Spinal cord (tissue), 10 donors: ENCODE measurements at places on chromosomes 5 and 9. TPM values are rescaled to one million over a fixed set of nuclear protein-coding genes. Genes with fewer than 3 reads are reported as not detected.

ZNG1F gene
- 10.4 TPM for total RNA-seq

ANKRD20A1 gene
- 8.9 TPM for total RNA-seq

PCDHGA2 gene
- total RNA-seq, result 10.4 TPM

TMEM215 gene
- 5.2 TPM for total RNA-seq

- H3K27me3 ChIP-seq, result peaks cover 99% of the 10 kb centered on the region
- H3K4me3 ChIP-seq, result no peak overlapping the region
- no peak for DNase-seq
- H3K27ac ChIP-seq, result no peak overlapping the region
- no peaks in the 10 kb centered on the region for H3K36me3 ChIP-seq
Observed at GRCh38 chr5:173239233-173239593, 4.2 kb upstream of the NKX2-5 start.

GRCh38 chr5:158731014-158731413, 368.7 kb downstream of the EBF1 start:
- no peak overlapping the region for H3K4me3 ChIP-seq
- H3K4me1 ChIP-seq, result peaks cover 7% of the 10 kb centered on the region
- no peaks in the 10 kb centered on the region for H3K36me3 ChIP-seq

GRCh38 chr9:33233626-33234342, 6.2 kb upstream of the SPINK4 start:
- no peak overlapping the region for H3K27ac ChIP-seq
- H3K4me1 ChIP-seq, result no peaks in the 10 kb centered on the region
- no peaks in the 10 kb centered on the region for H3K36me3 ChIP-seq
- H3K4me3 ChIP-seq, result no peak overlapping the region

- no peak overlapping the region for H3K27ac ChIP-seq
- no peaks in the 10 kb centered on the region for H3K27me3 ChIP-seq
- no peak for DNase-seq
- H3K36me3 ChIP-seq, result no peaks in the 10 kb centered on the region
- H3K4me3 ChIP-seq, result no peak overlapping the region
Observed at GRCh38 chr5:135964670-135965320, 10.0 kb upstream of the LECT2 start.

DNA sequence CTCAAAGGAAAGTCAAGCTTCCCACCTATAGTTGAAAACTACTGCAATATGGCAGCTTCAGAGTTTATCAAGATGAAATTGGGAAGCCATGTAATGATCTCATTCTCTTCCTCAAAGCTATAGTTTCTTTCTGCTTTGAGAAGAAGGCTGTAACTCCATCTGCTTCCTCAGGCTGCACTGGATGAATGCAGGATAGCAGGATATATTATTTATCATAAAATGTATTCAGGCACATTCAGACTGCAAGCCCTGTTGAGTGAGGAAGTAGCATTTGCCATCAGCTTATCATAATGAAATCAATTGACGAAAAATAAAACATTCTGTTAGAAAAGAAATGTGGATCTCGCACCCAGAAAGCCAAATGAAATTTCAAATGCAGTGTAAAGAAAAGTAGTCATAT, 560 bp downstream of the ATP10B start:
- no peak overlapping the region for H3K4me3 ChIP-seq
- no peak for DNase-seq
- no peaks in the 10 kb centered on the region for H3K4me1 ChIP-seq
- H3K27me3 ChIP-seq, result no peaks in the 10 kb centered on the region

GRCh38 chr5:83856881-83857280, 136.2 kb upstream of the HAPLN1 start:
- H3K4me1 ChIP-seq, result no peaks in the 10 kb centered on the region
- no peak overlapping the region for H3K4me3 ChIP-seq
- no peaks in the 10 kb centered on the region for H3K27me3 ChIP-seq
- no peak overlapping the region for H3K27ac ChIP-seq
- DNase-seq, result no peak

GRCh38 chr5:44885903-44886302, 77.2 kb downstream of the MRPS30 start:
- DNase-seq, result no peak
- H3K4me1 ChIP-seq, result no peaks in the 10 kb centered on the region
- H3K4me3 ChIP-seq, result no peak overlapping the region
- H3K27ac ChIP-seq, result no peak overlapping the region

DNA sequence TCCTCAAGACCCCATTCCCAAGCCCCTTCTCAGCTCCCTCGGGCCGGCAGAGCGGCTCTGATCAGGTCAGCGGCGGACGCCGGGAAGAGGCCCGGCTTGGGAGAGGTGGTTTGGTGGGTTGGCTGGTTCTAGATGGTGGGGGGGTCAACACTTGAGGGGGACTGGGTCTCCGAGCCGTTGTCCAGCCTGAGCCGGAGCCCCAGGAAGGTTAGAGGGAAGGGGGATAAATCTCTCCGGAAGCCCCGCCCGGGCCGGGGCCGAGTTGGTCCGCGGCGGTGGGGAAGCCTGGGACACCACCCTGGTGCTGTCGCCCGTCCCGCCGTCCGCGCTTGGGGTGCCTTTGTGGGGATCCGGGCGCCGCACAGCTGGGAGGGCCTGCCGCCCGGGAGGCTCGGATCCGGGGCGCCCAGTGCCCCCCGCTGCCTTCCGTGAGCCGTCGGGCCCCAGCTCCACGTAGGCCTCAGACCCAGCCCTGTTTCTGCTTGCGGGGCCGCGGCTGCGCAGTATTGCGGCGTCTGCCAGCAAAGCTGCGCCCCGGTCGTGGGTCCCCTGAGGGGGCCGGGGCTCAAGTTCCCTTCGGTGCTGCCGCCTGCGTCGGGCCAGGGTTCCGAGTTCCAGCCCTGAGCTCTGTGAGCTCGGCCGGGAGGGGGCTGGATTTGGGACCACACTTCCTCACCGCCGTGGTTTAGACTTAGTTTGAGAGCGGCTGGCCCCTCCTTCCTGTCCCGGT, 542 bp upstream of the TRIM52 start:
- peak overlapping the region; percentile 97 for H3K27ac ChIP-seq
- no peaks in the 10 kb centered on the region for H3K27me3 ChIP-seq
- H3K4me3 ChIP-seq, result peak overlapping the region; percentile 95
- peaks cover 34% of the 10 kb centered on the region for H3K4me1 ChIP-seq
- DNase-seq, result peak; percentile 52

DNA sequence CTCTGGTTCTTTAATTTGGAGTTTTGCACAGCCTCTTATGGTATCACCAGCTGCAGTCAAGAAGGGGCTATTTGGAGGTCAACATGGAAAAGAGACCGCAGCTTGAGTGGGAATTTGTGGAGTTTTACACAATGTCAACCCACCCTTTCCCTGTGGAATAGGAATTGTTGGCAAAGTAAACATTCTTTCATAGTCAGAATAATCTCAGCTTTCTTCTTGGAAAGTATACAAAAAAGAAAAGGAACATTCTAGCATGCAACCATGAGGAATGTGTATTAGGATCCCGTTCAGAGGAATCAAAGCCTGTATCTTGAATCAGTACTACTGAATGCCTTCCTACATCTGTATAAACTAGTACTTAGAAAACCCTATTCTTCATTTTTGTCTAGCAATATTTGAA, 107.6 kb downstream of the LURAP1L start:
- no peaks in the 10 kb centered on the region for H3K27me3 ChIP-seq
- DNase-seq, result no peak
- no peaks in the 10 kb centered on the region for H3K4me1 ChIP-seq
- no peak overlapping the region for H3K4me3 ChIP-seq
- no peaks in the 10 kb centered on the region for H3K36me3 ChIP-seq
- no peak overlapping the region for H3K27ac ChIP-seq

GRCh38 chr5:142894749-142895148, 124.6 kb downstream of the ARHGAP26 start:
- no peak overlapping the region for H3K27ac ChIP-seq
- no peak overlapping the region for H3K4me3 ChIP-seq
- H3K27me3 ChIP-seq, result no peaks in the 10 kb centered on the region
- DNase-seq, result no peak

DNA sequence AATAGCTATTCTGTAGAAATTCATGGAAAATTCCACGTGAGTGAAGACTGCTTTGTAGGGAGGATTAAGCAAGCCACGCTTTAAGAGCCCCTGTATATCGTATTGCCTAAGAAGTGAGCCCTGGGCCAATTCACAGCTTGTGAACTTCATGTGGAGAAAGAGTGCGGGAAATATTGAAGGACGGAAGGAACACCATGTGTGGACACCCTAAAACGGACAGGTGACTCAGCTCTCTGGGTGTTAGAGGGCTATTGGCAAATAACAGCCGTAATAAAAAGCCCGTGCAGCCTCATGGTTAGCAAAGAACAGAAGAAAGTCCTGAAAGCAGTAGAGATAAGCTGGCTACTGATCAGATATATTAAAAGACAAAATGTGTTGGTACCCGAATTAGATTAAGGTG, 26.4 kb downstream of the ZNF366 start:
- H3K27ac ChIP-seq, result no peak overlapping the region
- no peak overlapping the region for H3K4me3 ChIP-seq
- H3K27me3 ChIP-seq, result no peaks in the 10 kb centered on the region
- DNase-seq, result no peak

DNA sequence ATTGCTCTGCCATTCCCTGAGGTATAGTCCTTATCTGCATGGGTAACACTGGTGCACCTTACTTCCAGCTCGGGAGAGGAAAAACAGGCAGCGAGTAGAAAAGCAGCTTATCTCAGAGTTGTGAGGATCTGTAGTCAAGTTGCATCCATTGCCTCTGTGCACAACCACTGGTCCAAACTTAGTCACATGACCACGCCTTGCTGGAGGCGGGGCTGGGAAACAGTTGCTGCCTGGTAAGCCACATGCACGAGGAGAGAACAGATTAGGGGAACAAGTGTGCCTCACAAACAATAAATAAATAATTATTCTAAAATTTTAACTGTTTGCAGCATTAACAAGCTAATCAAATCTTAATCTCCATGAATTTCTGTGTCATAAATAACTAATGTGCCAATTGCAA, 18.6 kb downstream of the ZNF622 start:
- H3K27ac ChIP-seq, result no peak overlapping the region
- no peak overlapping the region for H3K4me3 ChIP-seq
- no peaks in the 10 kb centered on the region for H3K27me3 ChIP-seq
- DNase-seq, result no peak
- peaks cover 29% of the 10 kb centered on the region for H3K36me3 ChIP-seq
- H3K4me1 ChIP-seq, result no peaks in the 10 kb centered on the region

DNA sequence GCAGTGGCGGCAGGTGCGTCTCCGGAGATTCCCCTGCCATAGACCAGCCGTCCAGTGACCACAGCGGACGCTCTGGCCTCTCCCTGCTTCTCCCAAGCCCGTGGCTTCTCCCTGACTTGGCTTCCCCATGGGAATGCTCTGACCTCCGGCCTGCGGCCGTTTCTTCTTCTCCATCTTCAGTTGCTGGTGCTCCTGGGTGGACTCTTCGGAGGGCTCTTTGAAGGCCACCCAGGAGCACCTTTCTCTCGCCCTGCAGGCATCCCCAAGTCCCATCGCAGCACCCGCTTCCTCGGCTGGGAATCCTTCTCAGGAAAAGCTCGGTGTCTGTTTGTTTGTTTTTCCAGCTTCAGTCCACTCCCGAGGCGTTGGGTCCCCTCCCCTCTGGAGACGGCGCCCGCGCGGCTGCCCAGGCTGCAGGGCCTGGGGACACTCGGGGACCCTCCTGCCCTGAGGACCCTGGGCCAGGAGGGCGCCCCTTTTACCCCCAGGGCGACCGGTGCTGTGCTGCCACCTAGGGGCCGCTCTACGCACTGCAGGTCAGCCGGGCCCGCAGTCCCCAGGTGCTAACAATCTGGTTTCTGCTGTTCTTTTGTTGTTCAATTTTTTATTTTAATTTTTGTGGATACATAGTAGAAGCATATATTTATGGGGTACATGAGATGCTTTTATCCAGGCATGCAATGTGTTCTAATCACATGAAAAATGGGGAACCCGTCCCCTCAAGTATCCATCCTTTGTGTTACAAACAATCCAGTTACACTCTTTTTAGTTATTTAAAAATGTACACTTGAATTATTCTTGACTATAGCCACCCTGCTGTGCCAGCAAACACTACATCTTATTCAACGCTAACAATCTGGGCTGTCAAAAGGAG, 197.9 kb upstream of the ADAMTS16 start:
- no peak for DNase-seq
- H3K27ac ChIP-seq, result no peak overlapping the region
- H3K36me3 ChIP-seq, result no peaks in the 10 kb centered on the region
- no peak overlapping the region for H3K4me3 ChIP-seq
- H3K27me3 ChIP-seq, result no peaks in the 10 kb centered on the region

DNA sequence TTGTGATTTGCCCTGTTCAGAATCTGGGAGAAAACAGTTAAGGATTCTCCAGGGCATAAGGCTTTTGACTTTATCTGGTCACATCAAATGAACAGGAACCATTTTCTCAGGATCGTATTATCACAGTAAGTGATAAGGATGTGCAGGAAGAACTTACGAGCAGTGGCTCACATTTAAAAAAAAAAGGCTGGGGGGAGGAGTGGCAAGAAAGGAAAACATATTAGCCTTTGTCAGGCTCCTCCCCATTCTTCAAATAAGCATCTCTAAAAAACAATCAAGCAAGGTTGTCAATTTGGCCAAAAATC, 234.3 kb upstream of the TMEM161B start:
- H3K36me3 ChIP-seq, result no peaks in the 10 kb centered on the region
- no peak for DNase-seq
- peak overlapping the region; percentile 78 for H3K27ac ChIP-seq
- no peaks in the 10 kb centered on the region for H3K27me3 ChIP-seq
- H3K4me3 ChIP-seq, result peak overlapping the region; percentile 47

- no peak for DNase-seq
- no peak overlapping the region for H3K27ac ChIP-seq
Observed at GRCh38 chr9:81676395-81676794, 13.0 kb downstream of the TLE1 start.
